HTR-8/SVneo (cell line): ENCODE measurements at places on chromosomes 1 and 21.

- DNase-seq, result no peak
These were observed 94.8 kb downstream of the ATP5PO start for GRCh38 chr21:33820798-33821197.

- DNase-seq, result no peak
These were observed 2.3 kb upstream of the VWA1 start for GRCh38 chr1:1432951-1433803.

DNA sequence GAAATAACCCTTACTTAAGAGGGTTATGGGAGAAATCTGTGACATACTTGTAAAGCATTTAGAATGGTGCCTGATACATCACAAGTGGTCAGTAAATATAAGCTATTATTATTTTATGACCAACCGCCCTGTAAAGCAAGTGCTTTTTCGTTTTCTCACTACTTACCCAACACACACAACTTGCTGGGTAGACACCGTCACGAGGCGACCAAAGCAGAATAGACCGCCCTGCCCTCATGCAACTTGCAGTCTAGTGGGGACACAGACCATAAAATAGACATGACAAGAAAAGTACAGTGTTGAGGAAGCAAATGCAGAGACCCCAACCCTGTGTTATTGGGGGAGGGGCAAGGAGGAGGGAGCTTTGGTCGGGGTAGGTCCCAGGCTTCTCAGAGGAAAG lies 744 bp upstream of the IGSF3 start:
- no peak for DNase-seq

- DNase-seq, result no peak
These were observed 87.1 kb downstream of the PGBD5 start for GRCh38 chr1:230339033-230339432.

- DNase-seq, result no peak
These were observed 150.1 kb downstream of the PLA2G4A start for GRCh38 chr1:186978596-186979556.
